ENCODE measurements at places on chromosomes 13 and 19.

GRCh38 chr19:57106722-57107235, 13.0 kb upstream of the USP29 start:
- H3K36me3 ChIP-seq: no peaks in the 10 kb centered on the region
- no peaks in the 10 kb centered on the region for H3K27me3 ChIP-seq
- H3K4me3 ChIP-seq: no peak overlapping the region
- peak; percentile 63 for DNase-seq
- H3K27ac ChIP-seq: no peak overlapping the region

- H3K4me3 ChIP-seq: no peak overlapping the region
- H3K27me3 ChIP-seq: peaks cover 2% of the 10 kb centered on the region
- H3K4me1 ChIP-seq: no peaks in the 10 kb centered on the region
Observed at GRCh38 chr13:113875837-113876281, 12.0 kb upstream of the GAS6 start.

DNA sequence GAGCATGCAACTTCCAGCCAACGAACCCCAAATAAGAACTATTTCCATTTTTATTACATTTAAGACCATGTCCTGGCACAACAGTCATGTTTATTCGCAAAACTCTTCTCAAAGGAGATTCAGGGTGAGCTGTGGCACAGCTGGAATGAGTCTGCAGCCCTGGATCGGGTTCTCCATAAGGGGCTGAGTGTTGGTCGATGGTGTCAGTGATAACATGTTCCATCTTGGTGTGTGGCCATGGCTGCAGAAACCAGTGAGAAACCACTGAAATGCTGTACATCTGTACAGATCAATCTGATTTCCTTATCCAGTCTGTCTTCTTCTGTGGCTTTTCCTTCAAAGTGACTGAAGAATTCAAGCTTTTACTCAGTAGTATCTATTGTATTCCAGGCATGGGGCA, 15.2 kb downstream of the FAM124A start:
- H3K27me3 ChIP-seq: peaks cover 10% of the 10 kb centered on the region
- no peak for DNase-seq
- peaks cover 6% of the 10 kb centered on the region for H3K4me1 ChIP-seq

- H3K4me1 ChIP-seq: no peaks in the 10 kb centered on the region
- H3K4me3 ChIP-seq: no peak overlapping the region
- peaks cover 17% of the 10 kb centered on the region for H3K27me3 ChIP-seq
- no peak for DNase-seq
- H3K27ac ChIP-seq: no peak overlapping the region
Observed at GRCh38 chr13:86355301-86355700, 556.1 kb upstream of the SLITRK6 start.

GRCh38 chr13:100129605-100130004, 40.7 kb downstream of the PCCA start:
- H3K27ac ChIP-seq: no peak overlapping the region
- peaks cover 10% of the 10 kb centered on the region for H3K36me3 ChIP-seq
- peaks cover 10% of the 10 kb centered on the region for H3K4me1 ChIP-seq
- no peak overlapping the region for H3K4me3 ChIP-seq
- no peaks in the 10 kb centered on the region for H3K27me3 ChIP-seq

GRCh38 chr19:19537075-19538048, 703 bp upstream of the CILP2 start:
- H3K4me3 ChIP-seq: peak overlapping the region; percentile 72
- H3K27me3 ChIP-seq: peaks cover 15% of the 10 kb centered on the region
- peaks cover 12% of the 10 kb centered on the region for H3K4me1 ChIP-seq
- DNase-seq: no peak
- no peaks in the 10 kb centered on the region for H3K36me3 ChIP-seq

DNA sequence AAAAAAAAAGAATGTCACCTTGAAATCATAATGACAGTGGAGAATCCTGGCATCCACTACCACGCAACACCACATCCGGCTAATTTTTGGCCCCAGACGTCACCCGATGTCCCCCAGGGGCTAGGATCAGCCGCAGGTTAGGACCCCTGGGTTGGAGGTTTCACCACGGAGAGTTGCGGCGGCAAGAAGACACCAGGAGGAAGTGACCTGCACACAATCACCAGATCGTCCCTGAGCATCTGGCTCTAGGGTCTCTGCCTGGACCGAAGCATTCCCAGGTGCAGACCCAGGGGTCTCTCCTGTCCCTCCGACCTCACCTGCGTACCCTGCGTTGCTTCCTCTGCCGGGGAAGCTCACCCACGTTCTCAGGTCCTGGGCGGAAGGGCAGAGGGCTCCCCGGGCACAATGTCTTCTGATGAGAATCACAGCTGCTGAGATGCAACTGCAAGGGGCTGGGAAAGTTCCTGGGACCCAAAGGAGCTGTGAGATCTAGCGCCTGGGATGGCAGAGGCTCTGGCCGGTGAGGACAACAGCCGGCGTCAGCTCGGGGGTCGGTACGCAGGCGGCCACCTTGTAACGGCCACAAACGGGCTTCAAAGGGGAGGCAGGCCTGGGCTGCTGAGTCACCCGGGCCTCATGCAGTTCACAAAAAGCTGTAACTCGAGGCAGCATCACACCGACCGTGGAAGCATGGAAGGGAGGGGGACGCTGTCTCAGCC, 111.2 kb downstream of the GADD45B start:
- H3K27me3 ChIP-seq: peaks cover 15% of the 10 kb centered on the region
- no peak for DNase-seq
- H3K4me3 ChIP-seq: no peak overlapping the region
- peaks cover 17% of the 10 kb centered on the region for H3K4me1 ChIP-seq

DNA sequence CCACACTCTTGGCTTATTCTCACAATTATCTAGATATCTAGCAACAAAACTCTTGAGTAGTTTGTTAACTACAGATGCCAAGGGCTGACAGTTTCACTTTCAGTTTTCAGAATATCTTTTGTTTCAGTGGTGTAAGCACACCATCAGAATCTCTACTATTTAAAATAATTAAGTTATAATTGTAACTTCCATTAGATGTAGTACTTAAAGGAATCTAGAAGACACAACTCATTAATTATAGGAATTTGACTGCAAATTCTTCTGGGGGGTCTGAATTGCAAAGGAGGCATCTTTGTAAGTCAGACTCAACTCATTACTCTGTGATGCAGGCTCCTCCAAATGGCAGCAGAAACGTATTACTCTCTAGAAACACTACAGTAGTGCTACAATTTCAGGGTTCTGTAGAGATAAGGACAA, 44.9 kb upstream of the USPL1 start:
- no peaks in the 10 kb centered on the region for H3K36me3 ChIP-seq
- no peak overlapping the region for H3K27ac ChIP-seq
- DNase-seq: no peak
- H3K4me3 ChIP-seq: no peak overlapping the region
- peaks cover 4% of the 10 kb centered on the region for H3K4me1 ChIP-seq

- no peak overlapping the region for H3K4me3 ChIP-seq
- H3K4me1 ChIP-seq: peaks cover 8% of the 10 kb centered on the region
- no peak overlapping the region for H3K27ac ChIP-seq
- no peaks in the 10 kb centered on the region for H3K36me3 ChIP-seq
- no peaks in the 10 kb centered on the region for H3K27me3 ChIP-seq
- no peak for DNase-seq
Observed at GRCh38 chr19:39170386-39171231, 26.2 kb upstream of the NCCRP1 start.

DNA sequence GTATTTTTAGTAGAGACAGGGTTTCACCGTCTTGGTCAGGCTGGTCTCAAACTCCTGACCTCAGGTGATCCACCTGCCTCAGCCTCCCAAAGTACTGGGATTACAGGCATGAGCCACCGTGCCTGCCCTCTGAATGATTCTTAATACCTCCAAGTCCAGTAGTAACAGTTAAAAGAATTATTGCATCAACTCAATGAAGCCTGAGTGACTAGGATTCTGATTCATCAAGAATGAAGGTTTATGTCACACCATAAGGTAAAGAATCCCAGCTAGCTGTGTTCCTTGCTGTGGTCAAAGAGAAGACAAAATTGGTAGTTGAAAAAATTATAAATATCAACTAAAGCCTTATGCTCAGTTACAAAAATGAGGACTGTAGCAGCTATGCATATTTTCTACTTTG, 81.2 kb upstream of the ABCC4 start:
- H3K27ac ChIP-seq: no peak overlapping the region
- no peaks in the 10 kb centered on the region for H3K36me3 ChIP-seq
- peaks cover 6% of the 10 kb centered on the region for H3K4me1 ChIP-seq
- H3K27me3 ChIP-seq: no peaks in the 10 kb centered on the region
- no peak overlapping the region for H3K4me3 ChIP-seq

GRCh38 chr19:19711306-19711933, 21.5 kb downstream of the ZNF14 start:
- DNase-seq: no peak
- no peaks in the 10 kb centered on the region for H3K27me3 ChIP-seq
- H3K4me3 ChIP-seq: no peak overlapping the region
- no peaks in the 10 kb centered on the region for H3K4me1 ChIP-seq
- peaks cover 77% of the 10 kb centered on the region for H3K36me3 ChIP-seq
- no peak overlapping the region for H3K27ac ChIP-seq

GRCh38 chr19:7868326-7868670, 5.9 kb downstream of the PRR36 start:
- DNase-seq: no peak
- peak overlapping the region; percentile 71 for H3K4me3 ChIP-seq
- H3K36me3 ChIP-seq: peaks cover 4% of the 10 kb centered on the region
- peaks cover 13% of the 10 kb centered on the region for H3K4me1 ChIP-seq
- H3K27ac ChIP-seq: no peak overlapping the region

DNA sequence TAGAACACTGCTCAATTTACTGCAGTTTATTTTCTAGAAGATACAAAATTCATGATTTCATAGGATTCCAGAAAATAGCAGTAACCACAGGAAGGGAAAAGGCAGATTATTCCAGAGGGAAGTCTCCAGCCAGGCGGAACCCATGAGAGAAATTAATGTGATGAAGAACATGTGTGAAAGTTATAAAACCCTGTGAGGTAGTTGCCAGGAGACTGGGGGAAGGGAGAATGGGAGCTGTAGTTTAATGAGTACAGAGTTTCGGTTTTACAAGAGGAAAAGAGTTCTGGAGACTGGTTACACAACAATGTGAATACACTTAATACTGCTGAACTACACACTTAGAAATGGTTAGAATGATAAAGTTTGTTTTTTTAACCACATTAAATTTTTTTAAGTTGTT, 14.2 kb upstream of the PDX1 start:
- peaks cover 92% of the 10 kb centered on the region for H3K27me3 ChIP-seq
- no peaks in the 10 kb centered on the region for H3K4me1 ChIP-seq
- no peak overlapping the region for H3K27ac ChIP-seq
- no peaks in the 10 kb centered on the region for H3K36me3 ChIP-seq

DNA sequence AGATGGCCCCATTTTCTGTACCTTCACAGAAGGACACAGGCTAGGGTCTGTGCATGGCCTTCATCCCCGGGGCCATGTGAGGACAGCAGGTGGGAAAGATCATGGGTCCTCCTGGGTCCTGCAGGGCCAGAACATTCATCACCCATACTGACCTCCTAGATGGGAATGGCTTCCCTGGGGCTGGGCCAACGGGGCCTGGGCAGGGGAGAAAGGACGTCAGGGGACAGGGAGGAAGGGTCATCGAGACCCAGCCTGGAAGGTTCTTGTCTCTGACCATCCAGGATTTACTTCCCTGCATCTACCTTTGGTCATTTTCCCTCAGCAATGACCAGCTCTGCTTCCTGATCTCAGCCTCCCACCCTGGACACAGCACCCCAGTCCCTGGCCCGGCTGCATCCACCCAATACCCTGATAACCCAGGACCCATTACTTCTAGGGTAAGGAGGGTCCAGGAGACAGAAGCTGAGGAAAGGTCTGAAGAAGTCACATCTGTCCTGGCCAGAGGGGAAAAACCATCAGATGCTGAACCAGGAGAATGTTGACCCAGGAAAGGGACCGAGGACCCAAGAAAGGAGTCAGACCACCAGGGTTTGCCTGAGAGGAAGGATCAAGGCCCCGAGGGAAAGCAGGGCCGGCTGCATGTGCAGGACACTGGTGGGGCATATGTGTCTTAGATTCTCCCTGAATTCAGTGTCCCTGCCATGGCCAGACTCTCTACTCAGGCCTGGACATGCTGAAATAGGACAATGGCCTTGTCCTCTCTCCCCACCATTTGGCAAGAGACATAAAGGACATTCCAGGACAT, 7.0 kb upstream of the CEACAM7 start:
- H3K4me1 ChIP-seq: no peaks in the 10 kb centered on the region
- no peaks in the 10 kb centered on the region for H3K27me3 ChIP-seq
- H3K27ac ChIP-seq: no peak overlapping the region

DNA sequence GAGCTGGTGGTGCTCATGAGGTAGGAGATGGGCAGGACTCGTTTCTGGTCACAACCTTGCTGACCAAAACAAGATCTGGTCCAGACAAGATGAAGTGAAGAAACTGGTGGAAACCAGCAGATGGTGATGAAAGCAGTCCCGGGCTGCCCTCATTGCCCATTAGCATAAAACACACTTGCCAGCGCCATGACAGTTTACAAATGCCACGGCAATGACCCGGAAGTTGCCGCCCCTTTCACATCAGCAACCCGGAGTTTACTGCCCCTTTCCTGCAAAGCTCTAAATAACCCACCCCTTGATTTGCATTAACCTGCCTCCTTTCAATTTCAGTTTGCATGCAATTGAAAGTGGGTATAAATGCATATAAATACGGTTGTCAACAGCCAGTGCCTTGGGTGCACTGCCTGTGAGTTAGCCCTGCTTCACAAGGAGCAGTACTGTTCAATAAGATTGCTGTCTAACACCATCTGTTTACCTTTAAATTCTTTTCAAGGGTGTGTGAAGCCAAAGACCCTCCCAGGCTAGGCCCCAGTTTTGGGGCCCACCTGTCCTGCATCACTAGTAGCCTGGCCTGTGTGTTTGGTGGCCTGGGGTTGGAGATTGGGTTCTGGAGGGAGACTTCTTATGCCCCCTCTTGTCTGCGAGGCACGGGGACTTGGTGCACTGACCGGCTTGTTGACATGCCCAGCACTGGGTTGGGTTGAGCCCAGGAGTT, 38.8 kb downstream of the CHST8 start:
- H3K4me1 ChIP-seq: no peaks in the 10 kb centered on the region
- H3K27ac ChIP-seq: no peak overlapping the region
- no peaks in the 10 kb centered on the region for H3K36me3 ChIP-seq
- no peak overlapping the region for H3K4me3 ChIP-seq

DNA sequence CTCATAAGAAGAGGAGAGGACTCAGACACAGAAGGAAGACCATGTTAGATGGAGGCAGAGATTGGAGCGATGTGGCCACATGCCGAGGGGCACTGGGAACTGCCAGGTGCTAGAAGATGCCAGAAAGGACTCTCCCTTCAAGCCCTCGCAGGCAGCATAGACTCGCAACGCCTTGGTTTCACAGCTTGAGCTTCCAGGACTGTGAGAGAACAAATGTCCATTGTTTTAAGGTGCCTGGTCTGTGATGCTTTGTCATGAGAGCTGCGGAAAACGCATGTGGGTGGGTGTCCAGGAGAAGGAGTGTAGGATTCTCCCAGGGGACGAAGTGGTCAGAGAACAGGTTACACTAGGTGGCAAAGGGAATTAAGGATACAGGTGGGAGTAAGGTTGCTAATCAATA, 125.9 kb upstream of the USP29 start:
- no peak overlapping the region for H3K27ac ChIP-seq
- no peaks in the 10 kb centered on the region for H3K27me3 ChIP-seq
- no peaks in the 10 kb centered on the region for H3K4me1 ChIP-seq
- no peak overlapping the region for H3K4me3 ChIP-seq
- no peak for DNase-seq

GRCh38 chr13:28313579-28313978, 175.2 kb downstream of the PAN3 start:
- H3K4me1 ChIP-seq: peaks cover 15% of the 10 kb centered on the region
- DNase-seq: no peak
- no peaks in the 10 kb centered on the region for H3K36me3 ChIP-seq

GRCh38 chr13:99980824-99981734, 505 bp upstream of the ZIC2 start:
- peaks cover 70% of the 10 kb centered on the region for H3K27me3 ChIP-seq
- H3K36me3 ChIP-seq: peaks cover 19% of the 10 kb centered on the region
- DNase-seq: peak; percentile 84
- no peak overlapping the region for H3K27ac ChIP-seq
- H3K4me3 ChIP-seq: peak overlapping the region; percentile 78

All from type B pancreatic cell (in vitro differentiated cells).